Suprapubic skin (tissue), 4 donors: ENCODE measurements at places on chromosomes 1 and 21.

DNA sequence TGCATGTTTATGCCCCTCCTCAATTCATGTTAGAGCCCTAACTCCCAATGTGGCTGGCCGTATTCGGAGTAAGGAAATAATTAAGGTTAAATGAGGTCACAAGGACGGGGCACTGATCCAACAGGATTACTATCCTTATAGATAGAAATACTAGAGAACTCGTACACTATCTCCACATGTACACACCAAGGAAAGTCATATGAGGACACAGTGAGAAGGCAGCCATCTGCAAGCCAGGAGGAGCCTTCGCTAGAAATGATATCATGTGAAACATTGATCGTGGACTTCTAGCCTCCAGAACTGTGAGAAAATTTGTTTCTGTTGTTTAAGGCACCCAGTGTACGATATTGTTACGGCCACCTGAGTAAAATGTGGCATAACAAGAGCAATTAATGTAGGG is 79.7 kb downstream of the FAF1 start:
- DNase-seq = no peak

GRCh38 chr1:169795687-169796086 is 980 bp upstream of the METTL18 start:
- DNase-seq = no peak

DNA sequence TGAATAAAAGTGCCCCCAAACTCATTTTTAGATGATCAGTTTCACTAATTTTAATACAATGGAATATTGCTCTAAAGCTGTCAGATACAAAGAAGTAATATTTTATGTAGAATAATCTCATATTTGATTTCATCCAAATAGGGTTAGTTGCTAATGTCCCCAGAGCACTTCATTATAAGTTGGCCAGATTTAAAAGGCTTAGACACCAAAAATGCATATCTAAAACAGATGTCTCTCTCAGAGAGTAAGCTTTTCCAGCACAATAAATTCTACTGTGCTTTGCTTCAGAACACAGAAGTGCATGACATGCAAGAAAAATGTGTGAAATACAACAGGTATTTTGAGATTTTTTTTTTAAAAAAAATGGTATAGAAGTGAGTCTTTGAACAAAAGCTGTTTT is 194.2 kb downstream of the LRRIQ3 start:
- no peak for DNase-seq

- DNase-seq = no peak
Observed at GRCh38 chr1:78277253-78277652, 213.5 kb upstream of the PTGFR start.

GRCh38 chr1:228841632-228842031 is 106.4 kb downstream of the RHOU start:
- no peak for DNase-seq

- DNase-seq = peak; percentile 44
Observed at GRCh38 chr1:150567341-150567716, 12.1 kb downstream of the MCL1 start.

GRCh38 chr1:64312431-64312830 is 109.0 kb downstream of the UBE2U start:
- DNase-seq = no peak

- DNase-seq = no peak
Observed at GRCh38 chr1:30008372-30008997, 714.9 kb downstream of the MATN1 start.
